ENCODE measurements at places on chromosomes 7 and 10. TPM values are rescaled to one million over a fixed set of nuclear protein-coding genes. Genes with fewer than 3 reads are reported as not detected.

The CYP26C1 gene
- polyA plus RNA-seq: 0.05 TPM

GRCh38 chr10:123575105-123575504 lies 91.0 kb upstream of the GPR26 start:
- no peak for DNase-seq

- no peak for DNase-seq
Measured at GRCh38 chr7:80216996-80217842, 82.6 kb downstream of the GNAI1 start.

DNA sequence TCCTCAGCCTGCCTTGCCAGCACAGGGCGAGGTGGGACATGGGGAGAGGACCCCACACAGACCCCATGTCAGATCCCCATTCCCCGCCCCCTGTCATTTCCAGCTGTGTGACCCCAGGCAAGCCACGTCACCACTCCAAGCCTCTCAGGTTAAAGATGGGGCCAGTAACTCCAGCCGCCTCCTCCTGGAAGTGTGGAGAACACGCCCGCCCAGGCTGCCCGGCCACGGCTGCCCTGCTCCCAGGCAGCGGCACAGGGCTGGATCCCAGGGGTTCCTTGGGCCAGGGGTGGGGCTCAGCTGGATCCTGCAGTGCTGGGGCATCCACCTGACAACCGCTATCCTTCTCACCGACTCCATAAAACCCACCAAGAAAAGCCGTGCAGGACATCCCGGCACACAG lies 86.1 kb downstream of the PDGFA start:
- no peak for DNase-seq
